Fibroblast of villous mesenchyme (primary cell): ENCODE measurements at places on chromosomes 5 and 9. TPM values are rescaled to one million over a fixed set of nuclear protein-coding genes. Genes with fewer than 3 reads are reported as not detected.

The PCDHA6 gene
- total RNA-seq = under 0.01 and 0.43 TPM in 2 replicates

The MAMDC2 gene
- total RNA-seq = 11.0 and 22.9 TPM in 2 replicates

DNA sequence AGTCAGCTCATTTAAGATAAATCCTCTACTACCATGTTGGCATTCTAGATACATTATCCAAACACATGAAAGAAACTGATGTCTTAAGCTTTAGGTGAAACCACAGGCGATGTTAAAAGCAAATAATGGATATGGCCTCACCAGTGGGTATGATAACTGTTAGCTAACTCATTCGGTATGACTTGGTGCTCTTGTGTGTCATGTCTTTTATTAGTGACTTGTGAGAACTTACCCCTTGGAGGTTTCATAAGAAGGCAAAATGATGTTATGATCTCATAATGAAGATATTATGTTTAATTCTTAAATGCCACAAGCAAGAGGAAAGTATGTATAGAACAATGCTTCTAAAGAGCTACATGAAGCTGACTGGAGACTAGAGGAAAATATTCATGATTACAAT, 1227.0 kb downstream of the EFNA5 start:
- no peak for DNase-seq

DNA sequence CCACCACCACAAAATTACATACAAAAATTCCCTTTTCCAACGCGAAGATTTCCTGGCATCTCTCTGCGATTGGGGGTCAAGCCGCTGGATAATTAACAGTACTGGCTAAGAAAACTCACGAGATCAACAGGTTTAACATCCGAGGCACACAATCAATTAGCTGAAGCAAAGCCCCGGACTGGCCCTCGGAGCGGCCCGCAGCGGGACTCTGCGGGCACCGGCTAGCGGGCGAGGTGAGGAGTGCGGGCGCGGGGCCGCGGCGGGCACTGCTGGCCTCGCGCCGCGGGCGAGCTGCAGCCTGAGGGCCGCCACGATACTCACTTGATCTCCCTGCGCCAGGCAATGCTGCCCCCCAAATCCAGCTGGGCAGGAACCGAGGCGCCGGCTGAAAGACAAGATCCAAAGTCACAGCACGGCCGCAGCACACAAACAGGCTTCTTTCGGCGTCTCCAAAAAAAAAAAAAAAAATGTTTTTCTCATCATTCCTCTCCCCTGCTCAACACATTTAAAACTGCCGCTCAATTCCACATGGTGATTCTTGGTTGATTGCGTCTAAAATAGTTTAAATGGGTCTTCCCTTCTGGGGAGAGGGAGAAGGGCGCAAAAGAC, 210.2 kb downstream of the MEF2C start:
- no peak for DNase-seq
